Pancreas (tissue), 10 donors: ENCODE measurements at places on chromosomes 6 and 20. TPM values are rescaled to one million over a fixed set of nuclear protein-coding genes. Genes with fewer than 3 reads are reported as not detected.

DNA sequence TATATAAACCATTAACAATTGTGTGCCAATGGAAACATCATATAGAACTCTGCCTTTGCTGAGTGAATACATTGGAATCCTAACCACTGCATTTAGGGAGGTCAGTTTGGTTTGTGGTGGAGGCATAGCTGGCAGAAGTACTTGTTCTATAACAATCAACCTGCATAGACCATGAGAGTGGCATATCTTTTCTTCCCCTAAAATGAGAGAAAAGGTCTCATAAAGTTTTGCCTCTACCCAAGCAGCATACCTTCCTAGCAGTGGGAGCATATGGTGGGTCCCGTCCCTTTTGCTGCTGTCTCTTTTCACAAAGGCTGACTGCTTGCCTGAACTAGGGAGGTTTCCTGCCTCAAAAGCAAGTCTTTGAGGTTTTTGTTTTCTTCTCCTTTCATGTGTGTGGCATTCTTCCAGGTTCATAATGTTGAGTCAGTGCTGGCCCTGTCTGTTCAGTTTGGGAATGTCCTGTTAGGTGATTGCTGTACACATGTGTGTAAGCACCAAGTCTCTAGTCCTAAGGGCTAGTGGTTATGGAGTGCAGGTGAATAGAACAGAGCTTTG lies 61.2 kb upstream of the SUPT3H start:
- H3K4me3 ChIP-seq = no peak overlapping the region
- H3K27ac ChIP-seq = no peak overlapping the region
- no peaks in the 10 kb centered on the region for H3K36me3 ChIP-seq
- H3K27me3 ChIP-seq = no peaks in the 10 kb centered on the region
- no peaks in the 10 kb centered on the region for H3K4me1 ChIP-seq

Gene WFDC10B
- total RNA-seq = not detected

GRCh38 chr6:111536910-111537527 lies 54.0 kb upstream of the REV3L start:
- no peak overlapping the region for H3K4me3 ChIP-seq
- no peaks in the 10 kb centered on the region for H3K36me3 ChIP-seq

DNA sequence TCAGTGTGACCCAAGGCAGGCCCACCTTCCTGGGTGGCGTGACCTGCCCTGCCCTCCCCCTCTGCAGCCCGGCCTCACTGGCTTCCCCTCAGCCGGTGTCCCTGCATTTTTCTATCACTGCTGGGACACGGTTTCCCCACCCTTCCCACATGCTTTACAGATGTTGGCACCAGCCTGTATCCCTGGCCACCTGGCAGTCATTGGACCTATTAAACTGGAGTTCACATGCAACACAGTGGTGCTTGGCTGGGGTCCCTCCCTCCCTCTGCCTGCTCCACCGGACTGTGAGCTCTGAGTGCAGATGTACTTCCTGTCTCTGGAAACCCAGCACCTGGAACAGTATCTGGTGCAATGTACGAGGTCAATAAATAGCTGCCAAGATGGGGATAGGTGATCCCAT lies 25.5 kb upstream of the STX16 start:
- H3K4me1 ChIP-seq = no peaks in the 10 kb centered on the region
- H3K27me3 ChIP-seq = no peaks in the 10 kb centered on the region
- no peak overlapping the region for H3K27ac ChIP-seq
- no peaks in the 10 kb centered on the region for H3K36me3 ChIP-seq

DNA sequence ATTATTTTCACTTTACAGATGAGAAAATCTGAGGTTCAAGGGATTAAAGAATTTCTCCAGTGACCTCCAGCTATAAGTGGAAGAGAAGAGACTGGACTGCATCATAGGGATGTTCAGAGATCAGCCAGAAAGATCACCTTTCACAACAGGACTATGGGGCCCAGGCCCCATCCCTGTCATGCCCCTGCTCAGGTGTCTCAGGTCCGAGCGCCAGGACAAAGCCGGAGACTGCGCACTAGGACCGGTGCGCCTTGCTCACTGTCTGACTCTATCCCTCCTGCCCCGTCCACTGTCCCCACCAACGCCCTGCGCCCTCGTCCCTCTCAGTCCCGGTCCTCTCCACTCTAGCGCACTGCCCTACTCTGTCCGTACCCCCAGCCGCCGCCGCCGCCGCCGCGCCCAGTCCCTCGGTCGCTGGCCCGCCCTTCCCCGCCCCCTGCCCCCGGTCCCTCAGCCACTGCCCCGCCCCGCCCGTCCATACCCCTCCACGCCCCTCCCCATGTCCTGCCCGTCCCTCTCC lies 521 bp upstream of the RAD21L1 start:
- peak overlapping the region; percentile 26 for H3K4me3 ChIP-seq
- no peaks in the 10 kb centered on the region for H3K36me3 ChIP-seq
- peaks cover 9% of the 10 kb centered on the region for H3K4me1 ChIP-seq

GRCh38 chr6:21450628-21451027 lies 142.9 kb upstream of the SOX4 start:
- no peak for DNase-seq
- no peak overlapping the region for H3K27ac ChIP-seq
- no peaks in the 10 kb centered on the region for H3K27me3 ChIP-seq
- H3K4me3 ChIP-seq = no peak overlapping the region
- no peaks in the 10 kb centered on the region for H3K4me1 ChIP-seq

Gene CFB
- 73.1 TPM for total RNA-seq

DNA sequence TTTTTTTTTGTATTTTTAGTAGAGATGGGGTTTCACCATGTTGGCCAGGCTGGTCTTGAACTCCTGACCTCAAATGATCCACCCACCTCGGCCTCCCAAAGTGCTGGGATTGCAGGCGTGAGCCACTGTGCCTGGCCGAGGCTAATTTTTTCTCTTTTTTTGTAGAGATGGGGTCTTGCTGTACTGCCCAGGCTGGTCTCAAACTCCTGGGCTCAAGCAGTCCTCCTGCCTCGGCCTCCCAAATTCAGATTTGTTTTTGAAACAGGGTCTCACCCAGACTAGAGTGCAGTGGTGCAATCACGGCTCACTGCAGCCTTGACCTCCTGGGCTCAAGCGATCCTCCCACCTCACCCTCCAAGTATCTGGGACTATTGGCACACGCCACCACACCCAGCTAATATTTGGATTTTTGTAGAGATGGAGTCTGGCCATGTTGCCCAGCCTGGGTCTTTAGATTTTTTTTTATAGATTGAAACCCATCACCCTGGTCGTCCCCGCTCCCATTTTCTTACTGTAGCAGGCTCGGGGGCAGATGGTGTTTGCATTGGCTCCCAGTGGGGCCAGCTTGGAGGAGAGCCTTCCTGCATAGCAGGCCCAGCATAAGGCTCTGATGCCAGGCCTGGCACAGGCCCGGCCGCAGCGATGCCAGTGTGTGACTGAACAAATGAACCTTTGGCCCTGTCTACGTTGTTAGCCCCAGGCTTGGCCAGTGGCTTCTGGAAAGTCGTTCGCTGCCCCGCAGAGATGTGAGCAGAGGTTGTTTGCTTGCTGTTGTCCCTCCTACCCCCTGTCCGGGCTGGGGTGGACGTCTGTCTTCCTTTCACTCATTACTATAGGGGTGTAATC lies 4.3 kb upstream of the MTG2 start:
- H3K4me1 ChIP-seq = peaks cover 7% of the 10 kb centered on the region
- peaks cover 7% of the 10 kb centered on the region for H3K36me3 ChIP-seq
- no peaks in the 10 kb centered on the region for H3K27me3 ChIP-seq
- no peak overlapping the region for H3K4me3 ChIP-seq
- no peak overlapping the region for H3K27ac ChIP-seq

Gene TMEM244
- not detected for total RNA-seq

DNA sequence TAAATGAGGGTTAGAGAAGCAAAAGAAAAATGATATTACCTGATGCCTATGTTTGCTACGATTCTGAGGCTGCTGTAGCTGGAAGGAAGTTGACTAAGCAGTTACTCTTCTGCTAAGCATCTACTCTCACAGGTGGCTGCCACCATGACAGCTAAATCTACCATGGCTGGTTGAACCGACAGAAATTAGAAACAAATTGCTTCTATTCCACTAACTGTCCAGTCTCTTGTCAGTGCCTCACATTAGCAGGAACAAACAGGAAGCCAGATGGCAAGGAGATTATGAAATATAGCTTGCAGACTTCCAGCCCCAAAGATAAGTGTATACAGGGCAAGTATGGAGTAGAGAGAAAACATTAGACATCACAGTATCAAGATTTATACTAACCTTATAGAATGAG lies 59.4 kb upstream of the TMEM200A start:
- no peak overlapping the region for H3K27ac ChIP-seq
- H3K4me1 ChIP-seq = no peaks in the 10 kb centered on the region
- no peaks in the 10 kb centered on the region for H3K36me3 ChIP-seq
- no peak overlapping the region for H3K4me3 ChIP-seq
- no peak for DNase-seq

DNA sequence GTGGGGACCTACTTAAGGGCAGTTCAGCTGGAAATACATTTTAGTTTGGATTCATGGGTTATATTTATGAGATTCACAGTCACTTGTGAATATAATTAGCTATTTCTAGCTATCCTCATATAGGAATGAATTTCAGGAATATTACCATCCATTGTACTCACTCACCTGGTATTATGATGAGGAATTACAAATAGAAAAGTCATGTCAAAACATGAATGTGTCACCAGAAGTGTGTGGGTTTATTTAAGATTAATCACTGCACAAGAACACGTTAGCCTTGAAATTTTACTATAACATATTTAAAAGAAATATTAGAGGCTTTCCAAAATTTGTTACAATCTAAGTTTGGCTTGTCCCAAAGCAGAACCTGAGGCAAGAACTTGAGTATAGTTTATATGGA lies 510.5 kb downstream of the PHF3 start:
- H3K4me1 ChIP-seq = no peaks in the 10 kb centered on the region
- no peaks in the 10 kb centered on the region for H3K27me3 ChIP-seq
- H3K36me3 ChIP-seq = no peaks in the 10 kb centered on the region
- DNase-seq = no peak

DNA sequence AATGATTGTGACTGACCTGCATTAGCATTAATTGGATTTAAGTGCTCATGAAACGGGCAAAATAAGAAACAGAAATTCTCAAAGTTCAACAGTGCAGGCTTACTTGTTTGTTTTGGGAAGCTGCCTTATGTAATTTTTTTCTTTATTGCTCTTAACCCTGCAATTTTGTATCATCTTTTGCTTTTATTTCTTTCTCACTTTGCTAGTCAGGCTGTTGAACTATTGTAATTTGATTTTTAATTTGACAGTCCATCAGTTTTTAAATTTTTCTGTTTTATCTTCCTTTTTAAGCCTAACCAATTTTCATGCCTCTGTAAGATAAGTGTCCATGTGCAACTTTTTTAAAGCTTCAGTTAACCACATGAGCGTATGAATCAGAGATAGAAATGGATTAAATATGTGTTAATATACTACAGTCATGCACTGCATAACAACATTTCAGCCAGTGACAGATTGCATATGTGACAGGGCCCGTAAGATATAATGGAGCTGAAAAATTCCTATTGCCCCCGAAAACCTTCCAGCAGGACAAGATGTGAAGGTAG lies 44.6 kb downstream of the PEX7 start:
- DNase-seq = no peak
- H3K4me1 ChIP-seq = no peaks in the 10 kb centered on the region
- H3K27ac ChIP-seq = no peak overlapping the region
- no peak overlapping the region for H3K4me3 ChIP-seq

DNA sequence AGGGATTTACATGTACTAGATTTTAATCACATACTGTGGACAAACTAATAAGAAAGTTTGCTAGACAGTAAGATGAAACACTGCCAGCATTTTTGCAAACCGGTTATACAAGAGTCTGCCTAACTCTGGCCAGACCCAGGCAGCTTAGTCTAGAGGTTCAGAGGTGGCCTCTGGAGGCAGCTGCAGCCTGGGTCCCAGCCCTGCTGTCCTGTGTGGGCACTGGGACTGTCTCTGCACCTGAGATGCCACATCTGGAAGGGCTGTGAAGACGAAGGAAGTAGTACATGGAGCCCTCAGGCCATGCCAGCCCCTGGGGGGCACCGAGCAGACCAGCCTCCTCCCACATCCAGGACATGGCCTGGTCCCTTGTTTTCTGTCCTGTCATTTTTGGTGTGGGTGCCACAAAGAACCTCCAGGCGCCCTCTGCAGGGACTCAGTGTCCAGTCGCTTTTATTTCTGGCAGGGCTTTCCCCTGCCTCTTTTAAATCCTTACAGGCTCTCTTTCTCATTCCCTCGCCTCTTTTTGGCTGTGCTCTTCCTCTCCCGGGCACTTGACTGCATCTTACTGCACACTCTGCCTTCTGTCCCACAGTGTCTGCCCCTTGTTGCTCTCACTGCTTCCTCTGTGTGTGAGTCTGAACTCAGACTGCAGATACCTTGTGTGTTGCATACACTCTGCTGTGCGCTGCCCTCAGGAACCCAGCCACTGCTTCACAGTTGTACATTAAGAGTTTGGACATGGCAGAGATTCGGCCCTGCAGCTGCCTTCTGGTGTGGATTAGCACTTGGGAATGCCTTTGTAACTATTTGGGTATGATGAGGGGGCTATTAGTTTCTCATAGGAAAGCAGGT lies 216.7 kb downstream of the ZDHHC14 start:
- peak overlapping the region; percentile 23 for H3K27ac ChIP-seq
- no peaks in the 10 kb centered on the region for H3K27me3 ChIP-seq
